NCI-H2029 treated with DMSO at 0.1 percent for 48 hours (cell line): ENCODE measurements at places on chromosomes 3 and 15.
A peak's percentile ranks its signal among the peaks of the same experiment; 100 is the strongest.

DNA sequence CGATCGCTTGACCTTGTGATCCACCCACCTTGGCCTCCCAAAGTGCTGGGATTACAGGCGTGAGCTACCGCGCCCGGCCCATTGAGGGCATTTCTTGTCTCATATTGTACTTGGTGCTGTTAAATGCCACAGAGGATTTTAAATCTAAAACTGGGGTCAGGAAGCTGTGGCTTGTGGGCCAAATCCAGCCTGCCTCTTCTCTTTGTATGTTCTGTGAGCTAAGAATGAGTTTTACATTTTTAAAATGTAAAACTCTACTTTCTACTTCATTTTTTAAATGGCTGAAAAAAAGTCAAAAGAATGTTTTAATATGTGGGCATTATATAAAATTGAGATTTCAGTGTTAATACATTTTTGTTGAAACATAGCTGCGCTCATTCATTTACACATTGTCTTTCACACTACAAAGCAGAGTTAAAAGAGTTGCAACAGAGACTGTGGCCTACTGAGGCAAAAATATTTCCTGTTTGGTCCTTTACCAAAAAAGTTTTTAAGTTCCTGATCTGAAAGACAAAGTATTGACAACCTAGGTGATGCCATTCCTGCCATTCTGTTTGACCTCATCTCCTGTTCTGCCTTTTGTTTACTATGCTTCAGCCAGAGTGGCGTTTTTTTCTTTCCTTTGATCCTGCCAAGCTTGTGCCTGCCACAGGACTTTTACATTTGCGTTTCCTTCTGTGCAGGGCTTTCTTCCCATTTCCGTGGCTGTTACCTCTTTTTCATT, 50.4 kb downstream of the PDCD6IP start:
- DNase-seq, result no peak

- no peak for DNase-seq
Observed at GRCh38 chr3:129045675-129046036, 14.9 kb upstream of the GP9 start.

DNA sequence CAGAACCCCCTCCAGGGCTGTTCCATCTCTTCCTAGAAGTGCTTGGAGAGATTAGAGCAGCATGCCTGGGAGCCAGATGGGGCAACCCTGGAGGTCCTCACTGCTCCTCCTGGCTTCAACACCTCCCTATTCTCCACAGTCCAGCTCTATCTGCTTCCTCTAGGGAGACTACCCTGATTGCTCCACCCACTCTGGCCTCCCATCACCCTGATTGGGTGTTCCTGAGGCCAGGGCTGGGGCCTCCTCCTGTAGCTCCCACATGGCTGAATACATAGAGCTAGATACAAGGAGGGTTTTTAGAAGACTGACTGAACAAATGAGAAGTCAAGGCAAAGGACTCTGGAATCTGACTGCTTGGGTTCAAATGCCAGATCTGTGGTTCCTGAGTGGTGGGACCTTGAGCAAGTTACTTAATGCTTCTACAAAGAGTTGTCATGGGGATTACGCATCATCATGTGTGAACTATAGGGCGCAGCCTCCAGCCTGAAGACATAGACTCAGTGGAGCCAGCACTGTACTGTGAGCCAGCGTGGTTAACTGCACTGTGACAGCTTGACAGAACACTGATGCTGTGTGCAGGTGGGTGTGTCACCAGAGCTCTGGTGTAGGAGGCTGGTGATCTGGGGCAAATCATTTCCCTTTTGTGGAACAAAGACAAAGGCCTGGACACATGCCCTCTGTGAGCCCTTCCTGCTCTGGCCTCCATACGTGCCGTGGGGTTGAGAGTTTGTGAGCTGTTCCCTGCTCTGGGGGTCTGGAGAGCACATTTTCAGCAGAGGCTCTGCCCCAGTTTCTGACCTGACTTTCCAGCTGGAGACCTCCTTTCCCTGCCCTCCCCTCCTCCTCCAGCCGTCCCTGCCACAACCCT, 74.8 kb downstream of the SCN5A start:
- no peak for DNase-seq

- DNase-seq, result no peak
Observed at GRCh38 chr3:140363801-140364200, 314.1 kb upstream of the TRIM42 start.

DNA sequence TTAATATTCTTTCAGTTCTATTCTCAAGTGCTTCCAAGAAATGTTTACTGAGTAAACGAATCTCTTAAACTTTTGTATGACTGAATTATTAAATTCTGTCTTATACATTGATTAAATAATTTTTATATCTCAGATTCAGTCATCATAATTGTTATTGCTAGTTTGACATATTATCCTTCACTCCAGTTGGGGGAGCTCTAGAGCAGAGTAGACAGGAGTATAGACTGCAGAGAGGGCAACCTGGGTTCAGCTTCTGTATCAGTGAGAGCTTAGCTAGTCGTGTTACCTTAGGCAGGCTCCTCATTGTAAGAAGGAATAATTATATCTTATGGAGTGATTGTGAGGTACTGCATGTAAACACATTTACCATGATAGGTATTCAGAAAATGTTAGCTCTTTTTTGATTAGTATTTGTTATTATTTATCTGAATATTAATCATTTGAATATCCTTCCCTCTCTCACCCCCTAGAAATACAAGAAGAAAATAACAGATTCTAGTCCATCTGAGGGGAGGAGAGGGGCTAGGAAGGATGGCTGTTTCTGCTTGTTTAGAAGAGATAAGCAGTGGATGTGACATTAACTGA, 31.0 kb upstream of the ZCWPW2 start:
- DNase-seq, result peak; percentile 48

DNA sequence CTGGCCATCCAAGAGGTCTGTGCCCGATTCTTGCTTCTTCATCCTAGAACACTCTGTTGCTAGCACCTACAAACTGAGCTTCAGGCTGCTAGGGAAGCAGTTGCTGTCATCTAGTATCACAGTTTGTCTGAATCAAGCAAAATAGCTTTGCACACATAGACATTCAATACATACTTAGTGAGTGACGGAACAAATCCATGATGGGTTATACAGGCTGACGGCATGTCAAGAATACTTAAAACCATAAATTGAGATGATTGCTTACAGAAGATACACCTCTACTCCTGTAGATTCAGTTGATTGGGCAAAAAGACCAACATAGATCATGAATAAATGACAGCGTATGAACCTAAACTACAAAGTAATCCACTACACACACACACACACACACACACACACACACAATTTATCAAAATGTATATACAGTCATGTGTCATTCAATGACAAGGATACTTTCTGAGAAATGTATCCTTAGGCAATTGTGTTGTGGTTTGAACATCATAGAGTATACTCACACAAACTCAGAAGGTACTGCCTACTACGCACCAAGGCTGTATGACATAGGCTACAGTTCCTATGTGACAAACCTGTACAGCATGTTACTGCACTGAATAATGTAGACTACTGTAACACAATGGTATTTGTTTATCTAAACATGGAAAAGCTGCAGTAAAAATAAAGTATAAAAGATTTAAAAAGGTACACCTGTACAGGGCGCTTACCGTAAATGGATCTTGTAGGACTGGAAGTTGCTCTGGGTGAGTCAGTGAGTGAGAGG, 14.4 kb upstream of the HEG1 start:
- no peak for DNase-seq

DNA sequence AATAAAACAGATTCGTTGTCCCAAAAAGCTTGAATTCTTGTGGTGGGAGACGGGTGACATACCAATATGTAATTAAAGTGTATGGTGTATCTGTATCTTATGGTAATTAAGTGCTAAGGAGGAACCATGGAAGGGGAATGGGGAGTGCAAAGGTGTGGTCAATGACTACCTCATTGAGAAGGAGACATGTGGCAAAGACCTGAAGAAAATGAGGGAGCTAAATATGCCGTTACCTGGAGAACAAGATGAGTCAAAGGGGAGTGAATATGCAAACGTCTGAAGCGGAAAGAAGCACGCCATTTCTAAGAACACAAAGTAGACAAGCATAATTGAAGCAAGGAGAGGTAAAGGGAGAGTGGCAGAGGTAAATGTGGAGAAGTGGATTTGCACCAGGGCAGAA, 115.7 kb downstream of the SI start:
- no peak for DNase-seq

GRCh38 chr3:69433969-69434325, 48.1 kb upstream of the FRMD4B start:
- DNase-seq, result no peak

DNA sequence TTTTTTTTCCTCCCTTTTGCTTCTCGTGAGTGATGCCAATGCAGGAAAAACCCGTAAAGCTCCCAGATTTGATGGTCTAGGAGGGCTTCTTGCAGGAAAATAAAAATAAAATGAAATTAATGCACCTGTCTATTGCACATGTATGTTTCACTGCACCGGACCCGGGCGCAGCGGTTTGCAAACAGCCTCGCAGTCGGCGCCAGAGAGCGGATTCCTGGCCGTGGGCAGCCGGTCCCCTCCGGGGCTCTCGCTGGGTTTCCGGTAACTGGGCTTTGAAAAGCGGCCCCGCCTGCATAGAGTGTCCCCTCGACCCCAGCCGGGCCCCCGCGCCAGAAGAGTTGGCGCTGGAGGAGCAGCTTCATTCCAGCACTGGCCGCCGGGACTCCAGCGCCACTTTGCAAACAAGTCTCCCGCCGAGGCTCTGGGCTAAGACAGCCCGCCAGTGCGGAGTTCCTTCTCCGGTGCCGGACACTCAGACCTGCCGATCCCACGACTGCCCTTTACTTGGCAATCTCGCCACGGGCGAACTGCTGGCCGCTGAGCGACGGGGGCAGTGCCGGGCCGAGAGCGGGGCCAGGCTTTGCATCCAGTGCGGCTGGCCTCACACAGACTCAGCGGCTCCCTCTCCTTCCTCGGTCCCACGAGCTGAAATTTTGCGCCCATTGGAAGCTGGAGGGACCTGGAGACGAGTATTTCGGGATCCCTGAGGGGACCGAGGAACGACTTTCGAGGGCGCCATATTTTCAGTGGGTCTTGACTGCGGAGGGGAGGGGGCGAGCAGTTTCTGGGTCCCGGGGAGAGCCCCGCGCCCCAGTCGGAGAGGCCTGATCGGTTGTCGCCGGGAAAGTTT, 225.9 kb upstream of the C2CD4B start:
- DNase-seq, result no peak

DNA sequence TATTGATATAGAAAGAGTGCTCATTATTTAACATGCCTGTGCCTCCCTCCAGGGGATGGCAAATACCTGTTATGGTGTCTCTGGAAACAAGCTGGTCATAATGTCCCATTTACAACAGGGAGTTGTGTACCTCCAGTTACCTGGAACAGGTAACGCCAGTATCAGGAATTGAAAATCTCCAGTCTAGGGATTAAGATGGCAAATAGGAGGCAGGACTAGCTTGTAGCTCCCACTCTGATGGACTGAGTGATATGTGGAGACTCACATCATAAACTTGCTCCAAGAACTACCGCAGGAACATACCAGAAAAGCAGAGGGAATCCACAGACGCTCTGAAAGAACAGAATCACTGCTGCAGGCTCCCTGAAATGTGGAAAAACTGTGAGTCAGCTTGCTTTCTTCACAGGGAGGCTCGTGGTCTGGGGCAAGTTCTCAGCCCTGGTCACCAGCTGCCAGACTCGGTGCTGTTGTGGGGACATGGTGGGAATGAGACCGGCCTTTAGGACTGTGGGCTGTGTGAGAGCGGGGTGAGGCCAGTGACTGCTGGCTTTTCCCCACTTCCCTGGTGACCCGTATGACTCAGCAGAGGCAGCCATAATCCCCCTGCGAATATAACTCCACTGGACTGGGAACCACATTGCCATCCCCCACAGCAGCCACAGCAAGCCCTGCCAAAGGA, 97.4 kb downstream of the KCNAB1 start:
- DNase-seq, result no peak

DNA sequence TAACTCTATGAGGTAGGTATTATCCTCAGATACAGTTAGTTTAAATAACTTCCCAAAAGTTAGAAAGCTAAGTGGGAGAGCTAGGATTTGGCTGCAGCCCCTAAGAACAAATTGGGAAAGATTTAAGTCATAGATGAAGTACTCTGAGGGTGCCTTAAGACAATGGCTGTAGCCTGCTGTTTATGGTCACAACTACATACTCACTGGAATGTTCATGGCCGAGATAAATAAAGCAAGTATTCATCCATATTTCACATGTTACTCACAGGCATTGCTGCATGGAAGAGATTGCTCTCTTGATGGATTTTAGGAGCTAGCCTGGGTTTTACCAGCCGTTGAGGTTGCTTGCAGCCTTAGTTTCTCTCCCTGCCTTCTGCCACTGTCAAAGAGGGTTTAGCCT, 145.0 kb downstream of the CMSS1 start:
- DNase-seq, result no peak

DNA sequence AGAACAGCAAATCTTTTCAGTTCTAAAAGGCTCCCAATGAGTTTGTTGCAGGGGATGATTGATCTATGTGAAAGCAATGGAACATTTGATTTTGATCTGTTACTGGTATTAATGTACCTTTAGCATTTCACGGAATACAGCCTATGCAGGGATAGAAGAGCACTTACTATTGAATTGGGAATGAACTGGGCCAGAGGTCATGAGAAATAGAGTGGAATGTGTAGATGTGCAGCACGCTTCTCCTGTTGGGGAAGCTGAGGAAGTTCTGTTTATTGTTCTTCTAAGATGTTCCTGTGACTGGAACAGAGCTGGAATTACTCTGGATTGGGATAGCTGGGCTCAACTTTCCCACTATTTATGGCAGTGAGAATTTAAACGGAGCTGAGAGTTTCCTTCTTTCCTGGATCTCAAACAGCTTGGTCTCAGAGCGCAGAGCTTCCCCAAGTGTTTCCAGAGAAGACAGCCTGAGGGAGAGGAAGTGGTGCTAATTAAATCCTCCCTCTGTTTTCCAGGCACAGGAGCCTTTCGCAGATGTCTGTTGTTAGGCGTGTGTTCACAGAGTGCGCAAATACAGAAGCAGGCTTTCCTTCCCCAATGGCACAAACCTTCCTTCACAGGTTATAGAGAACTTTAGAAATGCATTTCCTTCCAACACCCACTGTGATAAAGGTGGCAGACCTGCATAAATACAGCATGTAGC, 32.5 kb downstream of the TPRG1 start:
- DNase-seq, result no peak

DNA sequence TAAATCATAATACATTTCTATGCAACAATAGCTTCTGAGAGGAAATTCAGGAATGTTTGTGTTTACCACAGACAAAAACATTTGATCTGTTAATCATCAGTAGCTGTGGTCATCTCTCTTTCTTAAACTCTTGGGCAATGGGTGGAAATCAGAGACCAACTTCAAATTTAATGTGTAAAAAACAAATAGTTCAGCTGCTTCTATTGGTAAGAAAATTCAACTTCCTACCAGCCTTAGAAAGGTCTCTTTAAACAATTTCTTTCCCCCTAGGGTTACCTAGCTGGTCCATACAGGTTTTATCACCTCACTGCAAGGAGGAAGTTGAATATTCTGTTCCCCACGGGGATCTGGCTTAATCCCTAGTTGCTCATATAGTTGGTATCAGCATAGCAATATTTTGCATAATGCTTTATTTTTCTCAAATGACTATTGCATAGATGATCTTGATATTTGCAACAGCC, 20.3 kb upstream of the PPP4R2 start:
- no peak for DNase-seq
